A549 (cell line): ENCODE measurements at places on chromosomes 7 and 10.

DNA sequence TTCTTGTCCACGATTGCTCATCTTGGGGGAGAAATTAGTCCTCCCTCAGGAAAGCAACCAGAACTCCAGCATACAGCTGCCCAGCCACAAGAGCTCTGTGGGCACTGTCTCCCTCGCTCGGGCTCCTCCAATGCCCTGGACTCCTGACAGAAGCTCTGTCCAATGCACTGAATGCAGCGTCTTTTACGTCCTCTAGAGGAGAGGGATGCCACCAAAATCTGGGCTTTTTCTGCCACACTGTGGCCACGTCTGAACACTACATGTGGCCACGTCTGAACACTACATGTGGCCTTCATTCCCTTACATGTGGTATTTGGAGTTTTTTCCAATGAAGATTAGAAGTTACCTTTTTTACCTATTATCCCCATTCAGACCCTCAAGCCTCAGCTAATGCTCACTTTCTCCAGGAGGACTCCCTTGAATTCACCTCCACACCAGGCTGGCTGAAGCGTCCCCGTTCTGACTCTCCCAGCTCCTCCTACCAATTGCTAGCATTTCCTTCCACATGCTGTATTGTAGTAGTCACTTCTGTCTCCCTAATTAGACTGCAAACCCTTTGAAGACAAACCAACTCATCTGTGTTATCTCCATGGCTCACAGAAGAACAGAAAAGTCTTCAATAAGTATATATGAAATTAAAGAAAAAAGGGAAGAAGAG, 134.3 kb upstream of the PDE1C start:
- DNase-seq = peak; percentile 91

- no peak for DNase-seq
Measured at GRCh38 chr7:158564663-158565035, 23.0 kb downstream of the PTPRN2 start.

DNA sequence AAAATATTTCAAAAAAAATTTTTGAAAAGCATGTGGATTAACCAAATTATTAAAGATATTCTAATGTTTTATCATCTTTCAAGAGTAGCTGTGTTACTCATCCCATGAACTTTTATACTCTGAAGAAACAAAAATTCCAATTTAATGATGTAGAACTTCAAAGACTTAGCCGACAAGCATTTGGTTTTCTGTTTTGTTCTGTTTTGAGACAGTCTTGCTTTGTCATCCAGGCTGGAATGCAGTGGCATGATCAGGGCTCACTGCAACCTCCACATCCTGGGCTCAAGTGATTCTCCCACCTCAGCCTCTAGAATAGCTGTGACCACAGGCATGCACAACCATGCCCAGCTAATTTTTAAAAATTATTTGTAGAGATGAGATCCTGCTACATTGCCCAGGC, 17.8 kb upstream of the LCOR start:
- peak; percentile 34 for DNase-seq

DNA sequence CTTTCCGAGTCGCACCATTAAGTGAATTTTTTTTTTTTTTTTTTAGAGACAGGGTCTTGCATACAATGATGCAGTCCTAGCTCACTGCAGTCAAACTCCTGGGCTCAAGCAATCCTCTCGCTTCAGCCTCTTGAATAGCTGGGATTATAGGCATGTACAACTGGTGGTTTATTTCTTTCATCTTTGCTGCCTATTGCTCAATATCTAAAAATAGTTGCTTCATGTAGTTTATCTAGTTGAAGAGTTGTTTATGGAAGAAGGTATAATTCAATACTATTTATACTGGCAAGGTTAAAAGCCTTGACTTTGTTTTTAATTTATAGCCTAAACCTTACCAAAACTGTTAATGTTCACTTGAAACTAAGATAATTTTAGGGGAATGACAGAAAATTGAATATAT, 66.9 kb downstream of the SEMA3D start:
- DNase-seq = no peak

- no peak for DNase-seq
Measured at GRCh38 chr7:28309704-28310459, 102.4 kb upstream of the CREB5 start.

DNA sequence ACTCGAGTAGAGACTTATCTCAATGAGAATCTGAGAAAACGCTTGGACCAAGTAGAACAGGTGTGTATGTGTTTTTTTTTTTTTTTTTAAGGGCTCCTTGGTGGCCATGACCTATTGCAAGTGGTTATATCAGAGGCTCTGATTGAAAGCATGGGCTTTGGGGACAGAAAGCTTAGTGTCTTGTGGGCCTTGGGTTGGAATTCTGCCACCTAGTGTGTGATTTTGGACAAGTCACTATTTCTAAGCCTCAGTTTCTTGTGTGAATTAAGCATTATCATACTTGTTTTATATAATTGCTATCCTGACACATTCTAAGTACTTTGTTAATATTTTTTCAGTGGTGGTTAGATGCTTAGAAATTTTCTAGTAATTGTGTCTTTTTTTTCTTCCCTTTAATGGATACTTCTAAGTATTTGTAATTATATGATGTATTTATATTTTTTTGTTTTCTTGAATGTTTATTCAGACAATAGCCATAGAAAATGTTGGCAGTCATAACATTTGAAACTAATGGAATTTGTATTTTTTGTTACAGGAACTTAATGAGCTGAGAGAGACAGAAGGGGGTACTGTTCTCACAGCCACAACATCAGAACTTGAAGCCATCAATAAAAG, 33.1 kb downstream of the SMC3 start:
- peak; percentile 82 for DNase-seq

DNA sequence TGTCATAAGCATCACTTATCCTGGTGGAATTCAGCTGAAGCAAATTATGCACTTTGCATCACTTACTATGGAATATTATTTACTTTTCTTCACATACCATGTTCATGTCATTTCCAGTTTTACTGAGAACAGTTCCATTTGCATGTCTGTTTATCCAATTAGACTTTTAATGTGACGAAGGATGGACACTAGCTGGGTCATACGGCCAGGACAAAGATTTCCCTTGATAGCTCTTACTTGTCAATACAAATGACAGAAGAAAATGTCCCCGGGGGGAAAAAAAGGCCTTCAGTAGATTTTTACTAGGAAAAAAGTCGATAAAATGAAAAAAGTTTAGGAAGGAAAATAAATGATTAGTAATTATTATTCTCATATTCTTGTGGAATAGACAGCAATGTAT, 106.6 kb downstream of the RAPGEF5 start:
- no peak for DNase-seq

- no peak for DNase-seq
Measured at GRCh38 chr7:54802841-54803240, 43.8 kb upstream of the SEC61G start.

- peak; percentile 70 for DNase-seq
Measured at GRCh38 chr10:133261726-133262325, 14.8 kb downstream of the ADAM8 start.

GRCh38 chr10:86075512-86075911, 291.1 kb downstream of the GRID1 start:
- DNase-seq = no peak

DNA sequence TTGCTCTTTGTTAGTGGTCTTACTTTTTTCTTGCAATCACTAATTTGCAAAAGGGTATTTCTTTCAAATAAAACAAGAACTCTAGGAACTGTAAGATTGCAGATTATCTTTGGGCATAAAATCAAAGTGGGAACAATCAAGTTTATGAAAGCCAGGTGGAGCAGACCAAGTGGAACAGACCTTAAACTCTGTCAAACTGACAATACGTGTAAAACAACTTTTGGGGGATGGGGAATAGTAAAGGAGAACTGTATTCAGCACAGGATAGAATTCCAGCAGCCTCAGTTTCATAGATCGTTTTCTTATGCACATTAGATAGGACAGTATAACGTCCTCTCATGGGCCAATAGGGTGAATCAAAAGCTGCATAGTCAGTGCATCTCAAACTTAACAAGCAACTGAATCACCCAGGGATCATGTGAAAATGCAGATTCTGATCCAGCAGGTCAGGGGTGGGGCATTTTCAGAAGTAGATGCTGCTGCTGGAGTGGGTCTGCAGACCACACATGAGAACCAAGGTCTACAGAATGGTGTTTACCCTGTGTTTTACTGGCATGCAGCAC, 120.7 kb downstream of the PIP4K2A start:
- DNase-seq = no peak

- DNase-seq = no peak
Measured at GRCh38 chr10:7505196-7505595, 94.4 kb upstream of the SFMBT2 start.

- no peak for DNase-seq
Measured at GRCh38 chr10:58010073-58010702, 257.5 kb downstream of the IPMK start.

GRCh38 chr7:155410431-155410830, 47.5 kb upstream of the EN2 start:
- DNase-seq = no peak

DNA sequence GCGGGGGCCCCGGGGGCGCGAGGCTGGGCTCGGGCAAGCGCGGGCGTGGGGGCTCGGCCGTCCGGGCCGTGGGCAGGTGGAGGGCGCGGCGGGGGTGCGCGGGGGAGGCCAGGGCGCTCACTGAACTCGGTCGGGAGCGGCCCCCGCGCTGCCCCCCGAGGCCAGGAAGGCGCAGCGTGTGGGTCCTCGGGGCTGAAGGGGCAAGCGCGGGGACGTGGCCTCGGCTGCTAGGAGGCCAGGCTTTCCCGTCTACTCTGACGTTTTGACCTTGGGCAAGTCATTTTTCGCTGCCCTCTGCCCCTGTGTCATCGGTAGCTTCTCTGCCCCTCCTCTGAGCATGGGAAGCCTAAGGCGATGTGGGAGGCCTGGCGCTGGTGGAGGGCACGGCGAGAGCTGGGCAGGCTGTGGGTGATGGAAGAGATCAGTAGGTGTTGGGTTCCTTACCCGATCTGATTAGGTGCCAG, 441 bp downstream of the FBH1 start:
- DNase-seq = peak; percentile 40

DNA sequence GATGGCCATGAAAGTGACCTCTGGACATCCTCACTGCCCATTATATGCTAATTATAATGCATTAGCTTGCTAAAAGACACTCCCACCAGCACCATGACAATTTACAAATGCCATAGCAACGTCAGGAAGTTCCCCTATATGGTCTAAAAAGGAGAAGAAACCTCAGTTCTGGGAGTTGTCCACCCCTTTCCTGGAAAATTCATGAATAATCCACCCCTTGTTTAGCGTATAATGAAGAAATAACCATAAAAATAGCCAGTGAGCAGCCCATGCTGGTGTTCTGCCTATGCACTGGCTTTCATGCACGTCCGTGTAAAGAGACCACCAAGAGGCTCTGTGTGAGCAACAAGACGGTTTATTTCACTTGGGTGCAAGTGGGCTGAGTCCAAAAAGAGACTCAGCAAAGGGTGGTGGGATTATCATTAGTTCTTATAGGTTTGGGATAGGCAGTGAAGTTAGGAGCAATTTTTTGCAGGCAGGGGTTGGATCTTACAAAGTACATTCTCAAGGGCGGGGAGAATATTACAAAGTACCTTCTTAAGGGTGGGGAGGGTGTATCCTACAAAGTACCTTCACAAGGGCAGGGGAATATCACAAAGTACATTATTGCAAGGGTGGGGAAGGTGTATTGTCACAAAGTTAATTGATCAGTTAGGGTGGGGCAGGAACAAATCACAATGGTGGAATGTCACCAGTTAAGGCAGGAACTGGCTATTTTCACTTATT, 45.6 kb downstream of the LBX1 start:
- DNase-seq = no peak

- no peak for DNase-seq
Measured at GRCh38 chr7:92150450-92151017, 16.3 kb upstream of the CYP51A1 start.

- no peak for DNase-seq
Measured at GRCh38 chr7:69994886-69995542, 396.7 kb downstream of the AUTS2 start.

- no peak for DNase-seq
Measured at GRCh38 chr10:70247360-70247759, 14.1 kb upstream of the PPA1 start.

- no peak for DNase-seq
Measured at GRCh38 chr10:75826846-75827245, 395.4 kb downstream of the LRMDA start.

GRCh38 chr7:148727501-148728278, 29.0 kb downstream of the CUL1 start:
- DNase-seq = no peak

GRCh38 chr7:109734601-109735000, 1164.9 kb downstream of the DNAJB9 start:
- DNase-seq = no peak

DNA sequence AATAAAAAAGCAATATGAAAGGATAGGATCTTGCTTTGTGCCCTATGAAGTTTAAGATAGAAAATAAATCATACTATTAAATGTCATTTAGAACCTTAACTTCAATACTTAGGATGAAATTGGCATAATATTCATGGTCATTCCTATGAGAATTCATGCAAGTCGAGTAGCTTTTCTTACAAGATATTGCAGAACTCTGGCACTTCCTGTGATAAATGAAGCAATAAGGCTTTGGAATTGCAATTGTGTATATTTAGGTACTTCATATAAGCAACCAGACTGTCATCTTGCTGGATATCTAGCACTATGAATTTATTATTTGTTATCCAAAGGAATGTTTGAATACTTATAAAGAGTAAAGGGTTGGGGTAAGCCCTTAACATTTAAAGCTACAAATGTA, 116.5 kb downstream of the ZNF438 start:
- DNase-seq = no peak

GRCh38 chr7:116062666-116063065, 32.1 kb upstream of the TFEC start:
- no peak for DNase-seq

GRCh38 chr10:68489919-68490318, 18.1 kb upstream of the DNA2 start:
- DNase-seq = no peak

GRCh38 chr10:1114719-1115606, 58.8 kb downstream of the WDR37 start:
- DNase-seq = no peak

DNA sequence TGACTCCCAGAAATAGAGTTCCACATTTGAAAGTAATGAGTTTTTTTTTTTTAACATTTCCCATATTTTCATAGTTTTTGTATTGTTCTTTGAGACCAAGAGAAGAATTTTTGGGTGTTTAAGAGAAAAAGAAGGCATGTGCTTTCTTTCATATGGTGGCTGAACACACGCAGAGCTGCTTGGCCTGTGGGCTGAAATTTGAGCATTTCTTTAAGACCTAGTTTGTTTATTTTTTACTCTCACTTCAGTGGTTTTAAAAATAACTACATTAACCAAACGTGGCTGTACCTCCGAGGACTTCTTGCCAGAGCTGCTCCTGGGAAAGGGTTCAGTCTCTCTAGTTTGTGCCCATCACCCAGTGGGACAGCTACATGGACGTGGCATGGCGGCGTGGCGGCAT, 58.3 kb downstream of the INPP5A start:
- DNase-seq = no peak

DNA sequence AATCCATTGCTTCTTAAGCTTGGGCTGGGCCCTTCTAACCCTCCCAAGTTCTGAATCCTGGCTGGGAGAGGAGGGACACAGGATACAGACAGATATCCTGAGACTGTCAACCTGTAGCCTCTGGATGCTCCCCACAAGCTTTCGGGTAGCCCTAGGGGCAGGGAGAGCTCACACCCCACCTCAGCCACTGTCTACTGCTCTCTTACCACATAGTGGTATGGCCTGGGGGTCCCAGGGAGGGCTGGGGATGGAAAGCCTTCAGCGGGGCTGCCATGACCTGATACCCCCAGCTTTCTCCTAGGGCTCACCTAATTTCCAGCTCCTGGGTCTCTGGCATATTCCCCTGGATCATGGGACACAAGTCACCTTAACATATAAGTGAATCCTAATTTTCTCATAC, 25.1 kb downstream of the CRHR2 start:
- DNase-seq = no peak
